Breast epithelium (tissue), 4 donors: ENCODE measurements at places on chromosomes 1 and 21.

DNA sequence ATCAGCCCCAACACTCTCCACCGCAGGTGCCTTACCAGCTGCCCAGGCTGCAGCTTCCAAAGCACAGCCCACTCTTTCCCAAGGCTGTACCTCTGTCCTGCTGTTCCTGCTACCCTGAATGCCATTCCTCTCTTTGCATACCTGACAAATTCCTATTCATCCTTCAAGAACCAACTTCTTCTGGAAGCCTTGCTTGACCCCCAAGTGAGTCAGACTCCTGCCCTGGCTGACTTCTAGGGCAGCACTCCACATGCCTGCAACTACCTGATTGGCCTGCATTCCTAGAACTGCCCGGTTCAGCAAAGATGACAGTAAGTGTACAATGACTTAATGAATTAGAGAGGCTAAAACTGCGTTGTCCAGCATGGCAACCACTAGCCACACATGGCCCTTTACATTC, 20.8 kb upstream of the PDZK1IP1 start:
- H3K27ac ChIP-seq: no peak overlapping the region
- no peak overlapping the region for H3K4me3 ChIP-seq
- no peaks in the 10 kb centered on the region for H3K36me3 ChIP-seq
- H3K27me3 ChIP-seq: peaks cover 5% of the 10 kb centered on the region

DNA sequence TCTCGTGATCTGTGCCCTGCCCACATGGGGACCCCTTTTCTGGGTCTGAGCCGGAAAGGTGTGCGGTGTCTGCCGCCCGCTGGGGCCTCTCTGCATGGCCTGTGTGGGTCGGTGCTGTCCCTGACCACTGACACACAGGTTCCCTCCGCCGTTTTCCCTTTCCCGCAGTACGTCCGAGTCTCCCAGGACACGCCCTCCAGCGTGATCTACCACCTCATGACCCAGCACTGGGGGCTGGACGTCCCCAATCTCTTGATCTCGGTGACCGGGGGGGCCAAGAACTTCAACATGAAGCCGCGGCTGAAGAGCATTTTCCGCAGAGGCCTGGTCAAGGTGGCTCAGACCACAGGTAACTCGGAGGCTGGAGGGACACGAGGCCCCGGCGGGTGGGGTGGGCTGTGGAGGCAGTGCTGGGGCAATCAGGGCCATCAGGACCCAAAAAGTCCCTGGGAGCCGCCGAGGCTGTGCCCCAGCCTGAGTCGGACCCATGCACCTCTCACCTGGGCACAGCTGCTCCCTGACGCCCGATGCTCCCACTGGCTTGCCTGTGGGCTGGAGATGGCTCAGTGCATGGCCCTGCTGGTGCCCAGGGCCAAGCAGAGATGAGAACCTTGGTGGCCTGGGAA, 13.3 kb downstream of the TRPM2 start:
- H3K36me3 ChIP-seq: no peaks in the 10 kb centered on the region
- no peak overlapping the region for H3K27ac ChIP-seq
- no peak overlapping the region for H3K4me3 ChIP-seq

GRCh38 chr21:42317341-42317741, 2.1 kb upstream of the TFF3 start:
- H3K4me1 ChIP-seq: no peaks in the 10 kb centered on the region
- H3K27me3 ChIP-seq: no peaks in the 10 kb centered on the region
- no peaks in the 10 kb centered on the region for H3K36me3 ChIP-seq
- DNase-seq: no peak

- DNase-seq: no peak
- H3K27ac ChIP-seq: no peak overlapping the region
- H3K4me1 ChIP-seq: no peaks in the 10 kb centered on the region
- H3K27me3 ChIP-seq: no peaks in the 10 kb centered on the region
- no peaks in the 10 kb centered on the region for H3K36me3 ChIP-seq
Observed at GRCh38 chr1:18091660-18092446, 15.7 kb upstream of the IGSF21 start.

- H3K27me3 ChIP-seq: no peaks in the 10 kb centered on the region
- H3K27ac ChIP-seq: no peak overlapping the region
- no peaks in the 10 kb centered on the region for H3K36me3 ChIP-seq
- H3K4me3 ChIP-seq: peak overlapping the region; percentile 35
- H3K4me1 ChIP-seq: no peaks in the 10 kb centered on the region
Observed at GRCh38 chr1:196877964-196878363, 9.9 kb upstream of the CFHR4 start.

DNA sequence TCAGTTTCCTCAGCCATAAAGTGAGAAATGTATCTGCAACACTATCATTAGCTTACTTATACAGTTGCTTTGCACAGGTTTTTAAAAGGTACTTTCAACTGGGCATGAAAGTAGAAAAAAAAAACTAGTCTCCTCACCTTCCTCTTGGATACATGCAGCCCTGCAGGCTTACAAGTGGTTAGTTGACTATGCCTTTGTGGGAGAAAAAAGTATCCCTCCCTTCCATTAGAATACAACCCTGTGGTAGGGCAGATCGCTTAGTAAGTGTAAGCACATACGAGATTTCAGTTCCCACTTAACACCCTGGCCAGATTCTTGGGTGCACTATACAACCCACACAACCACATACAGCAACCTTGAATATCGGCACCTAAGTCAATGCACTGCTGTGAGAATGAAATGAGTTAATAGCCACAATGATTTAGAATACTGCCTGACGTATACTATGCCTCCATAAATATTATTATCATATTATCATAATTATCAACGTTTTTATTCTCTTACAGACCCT, 54.7 kb downstream of the PIGK start:
- no peak for DNase-seq
- H3K4me1 ChIP-seq: no peaks in the 10 kb centered on the region
- no peaks in the 10 kb centered on the region for H3K27me3 ChIP-seq
- H3K27ac ChIP-seq: no peak overlapping the region
- H3K36me3 ChIP-seq: peaks cover 4% of the 10 kb centered on the region

GRCh38 chr1:226655251-226656163, 83.6 kb downstream of the ITPKB start:
- DNase-seq: no peak
- H3K27me3 ChIP-seq: no peaks in the 10 kb centered on the region
- peak overlapping the region; percentile 83 for H3K27ac ChIP-seq
- H3K4me1 ChIP-seq: peaks cover 3% of the 10 kb centered on the region
- H3K4me3 ChIP-seq: no peak overlapping the region

DNA sequence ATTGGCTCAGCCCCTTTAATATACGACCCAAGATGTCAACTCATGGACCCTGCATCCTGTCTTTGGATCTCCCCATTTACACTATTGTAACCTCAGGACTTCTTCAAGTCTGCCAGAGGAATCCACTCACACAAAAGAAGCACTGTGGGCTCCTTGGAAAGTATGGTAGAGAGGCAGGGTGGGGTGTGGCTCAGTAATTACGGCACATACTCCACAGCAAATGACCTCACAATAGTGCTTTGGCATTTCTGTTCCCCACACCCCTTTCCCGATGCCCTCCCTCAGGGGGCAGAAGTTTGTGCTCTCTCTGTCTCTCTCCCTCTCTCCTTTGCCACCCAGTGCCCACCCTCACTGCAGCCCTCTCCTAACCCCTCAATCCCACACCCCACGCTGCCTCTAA, 27.8 kb upstream of the IFNAR2 start:
- H3K4me3 ChIP-seq: no peak overlapping the region
- H3K27me3 ChIP-seq: no peaks in the 10 kb centered on the region
- no peak overlapping the region for H3K27ac ChIP-seq
- no peaks in the 10 kb centered on the region for H3K36me3 ChIP-seq
- DNase-seq: no peak
- H3K4me1 ChIP-seq: no peaks in the 10 kb centered on the region

DNA sequence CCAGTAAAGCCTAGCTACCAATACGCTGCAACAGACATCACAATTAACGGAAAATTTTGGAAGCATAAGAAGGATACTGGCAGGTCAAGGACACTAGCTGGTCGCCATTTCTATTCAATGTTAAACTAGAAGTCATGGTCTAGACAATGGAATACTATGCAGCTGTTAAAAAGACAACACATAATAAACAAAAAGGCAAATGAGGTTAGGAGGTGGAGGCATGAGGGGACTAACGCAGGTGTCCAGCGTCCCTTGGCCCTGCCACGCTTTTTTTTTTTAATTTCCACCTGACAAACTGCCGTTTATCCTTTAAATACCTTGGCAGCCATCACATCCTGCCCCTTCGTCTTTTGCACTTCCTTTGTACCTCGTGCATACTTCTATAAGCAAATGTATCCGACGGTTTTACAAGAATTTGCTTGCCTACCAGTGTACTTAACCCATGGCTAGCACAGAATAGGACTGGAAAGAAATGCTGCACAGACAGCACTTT, 698 bp upstream of the SLC22A15 start:
- no peaks in the 10 kb centered on the region for H3K27me3 ChIP-seq
- no peaks in the 10 kb centered on the region for H3K36me3 ChIP-seq
- no peaks in the 10 kb centered on the region for H3K4me1 ChIP-seq
- H3K27ac ChIP-seq: peak overlapping the region; percentile 73

GRCh38 chr21:14448784-14449183, 65.8 kb upstream of the HSPA13 start:
- no peaks in the 10 kb centered on the region for H3K4me1 ChIP-seq
- H3K4me3 ChIP-seq: no peak overlapping the region
- H3K27ac ChIP-seq: no peak overlapping the region
- no peaks in the 10 kb centered on the region for H3K27me3 ChIP-seq
- DNase-seq: no peak

DNA sequence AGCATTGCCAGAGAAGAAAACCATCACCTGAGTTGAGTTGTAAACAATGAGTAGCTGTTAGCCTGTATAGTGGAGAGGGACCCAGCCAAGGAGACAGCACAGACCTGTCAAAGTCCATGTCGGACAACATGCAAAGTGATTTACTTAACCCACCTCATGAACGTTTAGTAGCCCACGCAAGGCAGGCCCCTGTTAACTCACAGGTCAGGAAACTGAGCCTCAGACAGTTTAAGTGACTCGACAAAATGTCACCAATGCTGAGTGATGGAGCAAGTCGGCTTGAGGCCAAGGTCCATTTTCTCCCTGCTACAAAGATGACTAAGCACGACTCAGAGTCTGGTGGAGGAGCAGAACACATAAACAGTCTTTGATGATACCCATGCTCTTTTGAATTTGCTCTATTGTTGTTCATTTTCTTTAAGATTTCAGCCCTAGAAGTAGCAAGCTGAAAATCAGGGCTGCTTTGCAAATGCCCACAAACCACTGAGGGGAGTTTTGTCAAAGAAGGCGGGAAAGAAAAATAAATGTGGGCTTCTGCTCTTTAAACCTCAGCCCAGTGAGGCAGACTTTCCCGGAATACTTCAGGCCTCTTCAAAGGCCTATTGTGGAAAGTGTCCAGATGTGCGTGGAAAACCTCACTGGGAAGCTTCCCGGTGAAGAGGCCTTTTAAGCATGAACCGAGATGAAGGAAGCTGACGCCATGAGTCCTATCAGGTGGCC, 83.8 kb upstream of the HOOK1 start:
- peak overlapping the region; percentile 80 for H3K27ac ChIP-seq
- peak; percentile 47 for DNase-seq
- H3K36me3 ChIP-seq: no peaks in the 10 kb centered on the region
- no peaks in the 10 kb centered on the region for H3K27me3 ChIP-seq
- no peaks in the 10 kb centered on the region for H3K4me1 ChIP-seq

DNA sequence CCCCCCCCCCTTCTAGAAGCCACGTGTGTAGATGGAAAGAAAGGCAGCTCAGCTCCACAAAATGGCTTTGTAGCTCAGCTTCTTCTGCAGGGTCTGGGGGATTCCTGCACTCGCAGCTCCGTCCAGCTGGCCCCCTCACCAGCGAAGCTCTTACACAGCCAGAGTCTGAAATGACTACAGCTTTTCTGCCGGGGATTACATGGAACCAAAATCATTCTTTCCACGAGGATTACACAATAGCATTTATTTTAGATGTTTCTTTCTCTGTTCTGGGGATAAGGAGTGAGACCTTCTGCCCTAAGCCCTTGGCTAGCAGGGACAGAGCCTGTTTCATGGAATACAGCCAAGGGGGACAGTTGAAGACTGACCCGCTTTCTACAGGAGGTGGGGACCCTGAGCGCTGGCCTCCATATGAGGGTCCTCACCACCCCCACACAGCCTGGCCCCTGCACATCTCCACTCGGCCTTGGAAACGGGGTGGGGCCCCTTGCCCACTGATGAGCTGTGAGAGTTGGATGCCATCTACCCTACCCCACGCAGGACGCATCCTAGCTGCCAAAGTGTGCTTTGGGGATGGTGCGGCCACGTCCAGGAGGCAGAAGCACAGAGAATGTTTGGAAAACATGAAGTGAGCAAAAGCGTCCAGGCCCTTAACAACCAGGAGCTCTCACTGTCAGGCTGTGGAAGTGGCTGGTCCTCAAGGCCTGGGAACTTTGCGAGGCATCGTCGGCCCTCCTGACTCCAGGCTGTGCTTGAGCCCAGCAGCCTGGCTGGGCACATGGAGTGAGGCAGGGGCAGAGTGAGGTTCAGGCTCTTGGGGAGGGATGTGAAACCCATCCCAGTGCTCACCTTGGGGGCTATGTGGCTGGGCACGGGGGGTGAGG, 14.5 kb downstream of the ACTRT2 start:
- H3K27me3 ChIP-seq: no peaks in the 10 kb centered on the region
- DNase-seq: no peak
- peak overlapping the region; percentile 12 for H3K27ac ChIP-seq
- no peak overlapping the region for H3K4me3 ChIP-seq
- no peaks in the 10 kb centered on the region for H3K36me3 ChIP-seq

DNA sequence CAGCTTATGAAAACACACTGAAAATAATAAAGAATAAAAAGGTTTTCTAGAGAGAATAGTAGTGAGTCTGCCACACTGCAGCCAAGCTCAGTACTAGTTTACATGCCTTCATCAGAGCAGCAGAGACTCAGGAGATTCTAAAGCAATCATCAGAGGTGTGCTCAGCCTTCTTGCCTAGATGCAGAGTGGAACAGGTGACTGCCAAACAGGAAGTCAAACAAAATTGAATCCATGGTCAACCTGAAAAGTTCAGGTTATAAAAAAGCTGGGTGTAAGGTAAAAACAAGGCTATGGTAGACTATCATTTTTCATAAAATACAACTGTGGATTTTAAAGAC, 165.3 kb upstream of the C1orf105 start:
- no peaks in the 10 kb centered on the region for H3K4me1 ChIP-seq
- no peak overlapping the region for H3K27ac ChIP-seq
- DNase-seq: no peak
- H3K4me3 ChIP-seq: no peak overlapping the region
- H3K27me3 ChIP-seq: no peaks in the 10 kb centered on the region

DNA sequence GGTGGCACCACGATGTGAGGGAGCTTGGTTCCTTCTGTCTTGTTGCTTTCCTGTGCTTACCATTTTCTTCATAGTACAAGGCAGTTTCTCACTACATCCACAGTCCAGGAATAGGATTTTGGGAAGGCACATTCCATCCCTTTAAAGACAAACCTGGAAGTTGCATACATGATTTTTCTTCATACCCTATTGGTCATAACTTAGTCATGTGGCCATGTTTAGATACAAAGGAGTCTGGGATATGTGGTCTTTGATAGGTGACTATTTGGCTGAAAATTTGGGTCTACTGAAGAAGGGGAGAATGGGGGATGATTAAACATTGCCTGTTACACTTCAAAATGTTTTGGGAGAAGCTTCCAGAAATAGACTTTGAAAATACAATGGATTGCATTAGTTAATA, 7.0 kb downstream of the DYRK1A start:
- no peaks in the 10 kb centered on the region for H3K27me3 ChIP-seq
- DNase-seq: no peak
- H3K36me3 ChIP-seq: no peaks in the 10 kb centered on the region
- H3K4me3 ChIP-seq: no peak overlapping the region
- H3K27ac ChIP-seq: peak overlapping the region; percentile 12

GRCh38 chr1:184635347-184635979, 119.2 kb downstream of the EDEM3 start:
- H3K27me3 ChIP-seq: no peaks in the 10 kb centered on the region
- H3K4me1 ChIP-seq: peaks cover 3% of the 10 kb centered on the region
- no peak for DNase-seq
- H3K4me3 ChIP-seq: no peak overlapping the region
